ENCODE measurements at places on chromosomes 3 and 15.

GRCh38 chr3:116512281-116512680, 67.0 kb upstream of the LSAMP start:
- DNase-seq: no peak

DNA sequence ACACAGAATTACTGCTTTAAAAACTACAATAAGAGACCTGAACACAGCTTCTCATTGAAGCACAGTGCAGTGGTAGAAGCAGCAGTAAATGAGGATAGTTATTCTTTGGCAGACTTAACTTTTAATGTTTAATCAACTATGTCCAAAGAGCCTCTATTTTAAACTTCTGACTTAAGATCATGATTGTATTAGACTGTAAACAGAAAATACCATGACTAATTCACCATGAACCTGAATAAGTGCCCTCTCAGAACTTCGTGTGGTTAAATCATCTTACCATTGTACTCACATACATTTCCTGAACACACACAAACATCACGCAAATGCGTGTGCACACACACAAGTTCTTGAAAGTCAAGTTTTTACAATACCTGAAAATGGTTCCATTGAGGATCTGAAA, 13.9 kb downstream of the CEP152 start:
- no peak for DNase-seq

- no peak for DNase-seq
Measured at GRCh38 chr3:66642019-66642418, 141.2 kb upstream of the LRIG1 start.

DNA sequence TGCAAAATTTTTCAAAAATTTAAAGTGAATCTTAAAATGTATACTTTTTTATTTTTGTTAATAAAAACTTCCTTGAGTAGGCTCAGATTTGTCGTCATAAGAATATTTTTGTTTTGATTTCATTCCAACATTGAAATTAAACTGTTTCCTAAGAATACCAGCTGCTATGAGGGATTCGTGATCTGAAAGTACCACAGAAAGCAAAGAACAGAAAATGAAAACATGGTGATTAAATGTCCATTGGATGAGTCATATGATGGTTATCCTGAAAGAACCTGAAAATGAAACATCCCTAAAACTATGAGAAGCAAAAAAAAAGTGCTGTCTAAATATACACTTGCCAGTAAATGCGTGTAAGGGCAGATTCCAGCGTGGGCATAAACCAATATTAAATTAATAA, 143.8 kb downstream of the GMNC start:
- DNase-seq: no peak

- peak; percentile 84 for DNase-seq
Measured at GRCh38 chr3:8970971-8971589, 7.8 kb upstream of the RAD18 start.

Data from NAMALWA (cell line).